Thoracic aorta (tissue), 2 donors: ENCODE measurements at places on chromosomes 1 and 21. TPM values are rescaled to one million over a fixed set of nuclear protein-coding genes. Genes with fewer than 3 reads are reported as not detected.

The TESK2 gene
- total RNA-seq, result 3.5 TPM

- DNase-seq, result no peak
Measured at GRCh38 chr1:157073944-157074685, 25.5 kb downstream of the ETV3L start.

The TTLL10 gene
- total RNA-seq, result not detected

DNA sequence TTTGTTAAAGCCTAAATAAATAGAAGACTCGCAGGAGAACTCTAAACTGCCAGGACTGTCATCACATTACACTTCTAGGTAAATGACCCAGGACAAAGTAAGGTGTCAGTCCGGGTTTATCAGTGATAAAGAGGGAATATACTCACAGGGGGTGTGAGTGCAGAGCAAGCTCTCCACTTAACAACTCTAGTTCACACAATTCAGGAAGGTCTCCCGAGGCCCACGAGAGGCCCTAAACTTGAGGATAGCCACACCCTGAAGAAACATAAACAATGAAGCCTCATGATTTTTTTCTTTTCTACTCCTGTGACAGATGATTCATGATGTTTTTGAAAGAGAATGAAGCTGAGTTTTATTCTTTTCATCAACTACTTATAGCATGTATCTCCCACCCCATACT lies 65.6 kb upstream of the EXO1 start:
- no peak for DNase-seq

DNA sequence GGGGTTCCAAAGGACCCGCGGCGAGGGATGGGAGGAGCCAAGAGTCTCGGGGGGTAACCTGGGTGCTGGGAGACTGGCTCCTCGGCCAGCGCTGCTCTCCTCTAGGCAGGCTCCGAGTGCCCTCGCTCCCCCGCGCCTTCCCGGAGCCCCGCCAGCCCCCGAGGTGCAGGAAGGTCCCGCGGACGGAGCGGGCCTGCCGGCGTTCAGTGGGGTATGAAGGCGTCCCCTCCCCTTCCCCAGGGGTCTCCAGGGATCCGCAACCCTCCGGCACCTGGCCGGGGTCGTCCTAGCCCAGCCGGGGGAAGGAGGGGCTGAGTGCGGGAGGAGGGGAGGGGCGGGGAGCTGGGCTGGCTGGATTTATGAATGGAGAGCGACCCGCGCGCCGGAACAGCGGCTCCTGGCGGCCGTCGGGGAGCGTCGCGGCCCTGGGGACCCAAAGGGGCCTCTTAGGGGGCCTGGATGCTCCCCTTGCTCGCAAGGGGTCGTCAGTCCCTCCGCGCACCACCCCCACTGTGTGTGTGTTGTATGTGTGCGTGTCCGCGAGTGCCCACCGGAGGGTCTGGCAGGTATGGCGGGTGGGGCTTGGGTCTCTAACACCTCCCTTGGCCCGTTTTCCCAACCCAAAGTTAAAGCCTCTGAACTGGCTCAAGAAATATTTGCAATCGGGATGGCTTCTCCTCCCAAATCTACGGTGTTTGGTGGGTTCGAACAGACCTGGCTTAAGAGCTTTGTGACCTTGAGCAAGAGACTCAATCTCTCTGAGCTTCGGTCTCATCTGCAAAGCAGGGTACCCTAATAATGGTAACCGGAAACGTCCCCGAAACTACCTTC lies 642 bp downstream of the HCRTR1 start:
- DNase-seq, result no peak
